ENCODE measurements at places on chromosomes 12 and 14.

- DNase-seq, result no peak
Observed at GRCh38 chr14:51295646-51296263, 55.7 kb downstream of the TMX1 start.

- DNase-seq, result no peak
Observed at GRCh38 chr14:35339761-35340406, 47.7 kb downstream of the PSMA6 start.

DNA sequence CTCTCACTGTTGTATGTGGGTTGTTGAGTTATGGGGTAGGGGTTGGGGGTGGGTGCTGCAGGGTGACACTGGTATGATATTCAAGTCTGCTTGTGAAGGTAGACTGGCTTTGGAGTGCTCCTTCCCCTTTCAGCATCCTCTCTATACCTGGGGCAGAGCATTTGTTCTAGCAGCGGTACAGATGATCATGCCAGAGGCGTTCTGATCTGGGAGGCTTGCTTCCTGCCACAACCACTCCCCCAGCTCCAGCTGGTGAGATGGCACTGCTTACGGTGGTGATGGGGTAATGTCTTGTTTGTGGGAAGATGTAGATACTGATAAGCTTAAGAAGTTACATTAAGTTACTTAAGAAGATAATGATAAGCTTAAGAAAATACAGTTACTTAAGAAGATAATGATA is 131.8 kb downstream of the ERC1 start:
- no peak for DNase-seq

- no peak for DNase-seq
Observed at GRCh38 chr12:12881151-12881909, 10.0 kb upstream of the GPRC5A start.

DNA sequence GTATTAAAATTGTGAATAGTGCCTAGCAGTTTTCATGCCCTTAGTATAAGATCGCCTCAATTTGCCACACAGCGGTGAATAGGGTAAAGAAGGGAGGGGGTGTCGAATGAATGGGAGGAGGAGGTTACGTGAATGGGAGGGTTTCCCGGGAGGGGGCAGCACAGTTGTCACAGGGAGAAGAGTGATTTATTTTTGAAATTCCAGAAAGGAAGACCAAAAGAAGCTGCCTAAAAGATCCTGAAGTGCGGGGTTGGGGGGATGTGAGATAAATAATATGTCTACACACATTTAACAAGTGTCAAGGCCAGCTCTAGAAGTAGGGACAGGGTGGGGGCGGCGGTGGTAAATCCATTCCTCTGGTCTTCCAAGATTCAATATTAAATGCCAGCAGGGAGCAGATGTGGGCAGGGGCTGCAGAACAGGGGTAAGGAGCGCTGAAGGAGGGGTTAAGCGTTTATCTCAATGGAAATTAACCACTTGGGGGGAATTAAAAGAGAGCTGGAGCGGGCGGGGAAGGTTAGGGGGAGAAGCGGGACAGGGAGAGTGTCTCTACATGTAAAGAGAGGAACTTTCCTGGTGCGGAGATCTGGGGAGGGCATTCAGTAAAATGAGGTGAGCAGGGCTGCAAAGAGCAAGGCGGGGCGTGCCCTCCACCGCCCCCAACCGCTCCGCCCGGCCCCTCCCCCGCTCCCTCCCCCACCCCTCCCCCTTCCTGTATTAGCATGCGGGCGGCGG is 867 bp downstream of the C12orf42 start:
- no peak for DNase-seq

- no peak for DNase-seq
Observed at GRCh38 chr14:99794151-99794780, 1.1 kb downstream of the EML1 start.

DNA sequence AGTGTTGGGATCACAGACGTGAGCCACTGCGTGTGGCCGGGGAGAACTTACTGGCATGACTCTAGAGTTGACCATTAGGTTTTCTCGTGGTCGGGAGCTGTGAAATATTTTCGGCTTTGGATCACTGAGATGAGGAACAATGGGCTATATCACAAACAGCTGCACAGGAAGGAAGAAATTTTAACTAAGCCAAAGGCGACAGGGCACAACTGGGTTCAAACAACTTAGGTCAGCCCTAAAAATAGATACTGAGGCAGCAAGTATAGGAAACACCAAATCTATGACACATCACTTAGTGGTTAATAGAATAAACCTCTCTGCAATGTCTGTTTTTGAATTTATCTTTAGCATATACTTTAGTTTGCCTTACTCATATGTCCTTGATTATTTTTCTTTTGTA is 162.9 kb downstream of the LRIG3 start:
- peak; percentile 94 for DNase-seq

DNA sequence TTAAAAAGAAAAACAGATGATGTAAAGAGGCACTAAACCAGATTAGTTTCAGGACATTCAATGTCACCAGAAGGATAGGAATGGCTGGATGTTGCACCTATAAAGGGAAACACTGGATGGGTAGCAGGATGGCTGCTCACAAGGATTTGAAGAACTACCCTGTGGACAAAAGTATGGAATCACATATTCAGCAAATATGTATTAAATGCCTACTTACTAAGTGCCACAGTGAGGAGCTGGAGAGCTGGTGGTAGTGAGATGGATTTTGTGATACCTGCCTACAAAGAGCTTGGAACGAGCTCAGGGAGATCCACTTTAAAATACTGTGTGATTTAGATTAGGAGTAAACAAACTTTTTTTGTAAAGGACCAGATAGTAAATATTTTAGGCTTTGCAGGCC is 316.2 kb downstream of the PAWR start:
- no peak for DNase-seq

DNA sequence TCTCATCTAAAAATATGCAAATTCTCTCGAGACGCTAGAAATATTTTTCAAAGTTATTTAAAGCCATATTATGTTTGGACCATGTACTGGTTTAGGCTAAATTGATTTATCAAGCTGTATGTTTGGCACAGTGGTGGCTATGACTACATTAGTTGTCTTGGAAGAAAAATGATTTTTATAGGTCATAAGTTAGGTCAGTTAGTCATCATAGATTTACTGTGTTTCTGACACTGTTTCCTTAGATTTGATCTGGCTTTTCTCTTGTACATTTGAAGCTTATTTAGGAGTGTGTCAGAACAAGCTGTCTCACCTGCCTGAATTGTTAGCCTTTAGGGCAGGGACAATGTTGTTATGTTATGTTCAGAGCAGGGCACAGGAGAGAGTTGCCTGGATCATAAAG is 161.1 kb upstream of the FBXO33 start:
- DNase-seq, result no peak

GRCh38 chr14:26594148-26594547 is 3.7 kb downstream of the NOVA1 start:
- no peak for DNase-seq

GRCh38 chr12:79692860-79693577 is 2.3 kb upstream of the PAWR start:
- DNase-seq, result no peak

GRCh38 chr14:95577067-95577800 is 42.4 kb downstream of the GLRX5 start:
- DNase-seq, result no peak

- no peak for DNase-seq
Observed at GRCh38 chr14:67191768-67192290, 2.6 kb downstream of the GARIN2 start.

DNA sequence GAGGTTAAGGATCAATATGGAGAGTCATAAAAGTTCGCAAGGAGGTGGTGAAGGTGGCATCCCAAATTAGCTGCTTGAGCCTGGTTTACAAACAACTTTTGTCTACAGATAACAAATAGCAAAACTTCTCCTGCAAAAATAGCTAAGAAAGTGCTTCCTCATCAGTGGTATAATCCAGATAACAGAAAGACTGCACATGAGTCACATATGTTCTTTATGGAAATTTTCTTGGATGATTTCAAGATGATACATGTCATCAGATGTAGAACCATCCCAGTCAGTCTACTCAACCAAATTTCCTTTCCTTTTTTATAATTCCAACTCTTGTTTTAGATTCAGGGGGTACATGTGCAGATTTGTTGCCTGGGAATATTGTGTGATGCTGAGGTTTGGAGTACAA is 133.0 kb downstream of the BTG1 start:
- no peak for DNase-seq

DNA sequence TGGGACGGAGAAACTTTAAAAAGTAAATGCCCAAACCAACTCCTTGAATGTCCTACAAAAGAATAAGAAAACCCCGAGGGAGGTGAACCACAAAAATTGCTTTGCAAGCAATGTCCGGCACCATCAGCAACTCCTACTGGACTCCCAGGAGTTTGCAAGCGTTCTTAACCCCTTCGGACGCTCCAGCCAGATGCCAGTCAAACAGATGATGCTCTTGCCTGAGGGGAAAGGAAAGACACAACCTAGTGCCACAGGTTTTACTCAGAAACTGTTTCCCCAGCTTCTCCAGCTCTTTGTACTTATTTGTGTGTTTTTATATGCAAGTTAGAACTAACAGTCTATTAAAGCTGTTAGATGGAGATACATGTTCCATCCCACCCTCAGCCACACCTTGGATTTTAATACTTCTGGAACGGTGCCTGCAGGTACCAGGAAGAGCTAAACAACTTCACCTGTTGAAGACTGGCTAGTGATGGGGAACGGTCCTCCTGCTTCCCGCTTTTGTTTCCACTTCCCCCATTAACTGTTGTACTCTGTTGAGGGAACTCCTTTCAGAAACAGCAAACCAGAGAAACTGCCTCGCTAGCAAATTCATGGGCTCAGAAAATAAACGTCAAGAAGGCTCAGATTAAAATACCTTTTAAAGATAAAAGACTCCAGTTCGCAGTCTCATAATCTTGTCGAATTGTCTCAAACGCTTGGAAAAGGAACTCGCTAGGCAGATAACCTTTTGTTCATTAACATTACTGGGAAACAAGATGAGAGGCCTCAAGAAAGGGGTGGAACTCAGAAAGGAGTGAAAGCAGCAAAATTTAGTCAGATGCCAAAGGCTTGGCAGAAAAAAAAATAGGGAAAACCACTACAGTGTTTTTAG is 1.1 kb upstream of the FERMT2 start:
- DNase-seq, result peak; percentile 54

DNA sequence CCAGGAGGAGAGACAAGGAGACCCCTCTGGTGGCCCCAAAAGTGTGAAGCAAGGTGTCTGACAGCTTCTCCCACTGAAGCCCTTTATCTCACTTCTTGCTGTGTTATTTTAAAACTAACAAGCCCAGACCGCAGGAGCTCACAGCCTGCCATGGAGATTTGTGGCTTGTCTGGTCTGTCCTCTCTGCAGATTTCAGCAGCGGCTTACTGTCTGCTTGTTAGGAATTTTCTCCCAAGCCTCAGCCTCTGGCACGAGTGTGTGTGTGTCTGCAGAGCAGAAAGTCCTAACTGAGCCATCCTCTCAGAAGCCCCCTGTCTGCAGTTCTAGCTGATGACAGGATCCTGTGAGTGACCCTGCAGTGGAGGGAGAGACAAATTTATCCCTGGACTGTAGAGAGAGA is 87.9 kb upstream of the HSPB8 start:
- DNase-seq, result no peak

- no peak for DNase-seq
Observed at GRCh38 chr12:99392091-99392850, 255.3 kb upstream of the GARIN6 start.

GRCh38 chr14:53570411-53571387 is 385.9 kb downstream of the BMP4 start:
- DNase-seq, result no peak

GRCh38 chr14:81802341-81802740 is 268.7 kb upstream of the SEL1L start:
- DNase-seq, result no peak

- DNase-seq, result no peak
Observed at GRCh38 chr14:74595006-74595735, 16.9 kb downstream of the LTBP2 start.

- no peak for DNase-seq
Observed at GRCh38 chr14:101223561-101224162, 320.1 kb upstream of the RTL1 start.

GRCh38 chr14:60490270-60490669 is 4.4 kb upstream of the C14orf39 start:
- DNase-seq, result no peak

DNA sequence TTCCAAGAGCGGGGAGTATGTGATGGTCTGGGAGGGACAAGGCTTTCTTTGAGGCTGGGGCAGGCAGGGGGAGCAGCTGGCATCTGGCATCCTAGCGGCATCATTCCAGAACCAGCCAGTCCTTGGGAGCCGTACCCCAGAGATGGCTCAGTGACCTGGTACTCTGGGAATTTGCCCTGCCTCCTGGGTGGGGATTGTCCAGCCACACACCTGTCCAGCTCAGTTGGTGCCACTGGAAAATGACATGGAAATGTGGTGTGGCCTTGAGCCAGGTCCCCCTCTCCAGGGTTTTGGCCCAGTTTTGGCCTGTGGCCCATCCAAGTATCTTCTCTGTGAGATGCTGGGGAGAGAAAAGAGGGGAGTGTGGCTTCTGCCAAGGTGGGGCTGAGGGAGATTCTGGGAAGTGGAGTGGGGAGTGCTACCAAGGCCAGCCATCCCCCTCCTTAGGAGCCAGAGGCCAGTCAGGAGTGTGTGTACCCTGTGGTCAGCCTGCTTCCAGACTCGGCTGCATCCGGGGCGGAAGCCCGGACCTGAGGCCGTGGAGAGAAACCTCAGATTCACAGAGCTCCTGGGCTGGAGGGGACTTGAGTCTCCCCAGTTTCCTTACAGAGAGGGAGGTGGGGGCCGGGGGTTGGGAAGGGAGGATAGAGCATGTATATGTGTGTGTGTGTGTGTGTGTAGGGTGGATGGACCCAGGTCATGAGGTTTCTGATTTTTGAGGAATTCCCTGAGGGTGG is 14.7 kb upstream of the KRT80 start:
- no peak for DNase-seq

DNA sequence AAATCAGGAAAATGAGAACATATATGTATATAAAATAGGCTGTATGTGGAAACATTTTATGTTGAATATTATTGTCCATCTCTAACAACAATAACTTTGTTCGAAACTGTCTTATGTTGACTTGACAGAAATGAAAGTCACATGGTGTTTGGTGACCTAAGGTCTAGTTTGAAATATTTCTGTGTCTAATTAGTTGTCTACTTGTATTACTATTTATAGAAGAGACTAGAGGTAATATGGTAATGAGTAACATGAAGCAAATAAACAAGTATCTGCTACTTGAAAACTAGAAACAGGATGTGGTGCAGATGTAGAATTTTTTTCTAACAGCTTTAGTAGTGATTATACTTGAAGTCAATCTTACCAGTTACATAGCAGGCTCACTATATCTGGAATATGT is 3.9 kb downstream of the GPHN start:
- DNase-seq, result no peak

- DNase-seq, result no peak
Observed at GRCh38 chr12:18135509-18135908, 45.5 kb upstream of the RERGL start.

- no peak for DNase-seq
Observed at GRCh38 chr12:122124370-122124769, 45.8 kb downstream of the MLXIP start.

- DNase-seq, result no peak
Observed at GRCh38 chr12:61870658-61871484, 389.3 kb upstream of the USP15 start.

GRCh38 chr12:121797937-121798786 is 4.7 kb upstream of the RHOF start:
- DNase-seq, result no peak

GRCh38 chr14:101879529-101880336 is 84.6 kb upstream of the DYNC1H1 start:
- DNase-seq, result no peak

Data from non-pigmented ciliary epithelial cell (primary cell).